Cardiac fibroblast (primary cell): ENCODE measurements at places on chromosomes 2 and 18.
A peak's percentile ranks its signal among the peaks of the same experiment; 100 is the strongest.

DNA sequence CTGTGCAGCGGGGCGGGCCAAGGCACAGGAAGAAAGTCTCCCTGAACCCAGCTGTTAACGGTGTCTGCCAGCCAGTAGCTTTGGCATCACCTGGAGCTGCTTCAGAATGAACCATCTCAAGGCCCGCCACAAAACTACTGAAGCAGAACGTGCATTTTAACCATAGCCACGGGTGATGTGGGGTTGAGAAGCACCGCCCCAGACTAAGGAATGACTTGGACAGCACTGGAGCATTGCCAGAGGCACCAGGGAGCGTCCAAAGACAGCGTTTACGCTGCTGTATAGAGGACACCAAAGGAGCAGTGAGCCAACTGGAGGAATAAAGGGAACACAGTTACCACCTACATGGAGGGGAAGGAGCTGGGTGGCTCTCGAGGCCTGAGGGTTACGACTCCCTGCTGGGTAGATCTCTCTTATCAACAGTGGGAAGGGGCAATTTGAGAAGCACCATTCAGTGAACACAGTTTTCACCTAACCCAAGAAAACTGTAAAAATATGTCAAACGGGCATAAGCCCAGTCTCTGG, 28.4 kb upstream of the LONRF2 start:
- peak; percentile 2 for DNase-seq

DNA sequence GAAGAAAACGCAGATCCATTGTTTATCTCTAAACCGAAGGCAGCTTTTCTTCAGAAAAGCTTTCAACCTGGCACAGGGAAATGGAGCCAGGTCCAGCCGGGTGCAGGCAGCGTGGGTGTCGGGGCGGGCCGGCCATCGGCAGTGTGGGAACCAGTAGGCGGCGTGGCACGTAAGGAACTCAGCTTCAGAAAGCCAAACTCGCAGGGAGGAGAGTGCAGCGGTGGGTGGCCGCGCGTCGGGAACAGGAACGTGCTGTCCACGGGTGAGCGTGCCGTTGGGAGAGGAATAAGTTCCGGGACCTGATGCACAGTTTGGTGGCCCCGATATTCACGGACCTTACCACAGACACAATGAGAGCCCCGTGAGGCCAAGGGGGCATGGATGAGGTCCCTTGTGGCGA, 270.4 kb downstream of the TWIST2 start:
- no peak for DNase-seq

DNA sequence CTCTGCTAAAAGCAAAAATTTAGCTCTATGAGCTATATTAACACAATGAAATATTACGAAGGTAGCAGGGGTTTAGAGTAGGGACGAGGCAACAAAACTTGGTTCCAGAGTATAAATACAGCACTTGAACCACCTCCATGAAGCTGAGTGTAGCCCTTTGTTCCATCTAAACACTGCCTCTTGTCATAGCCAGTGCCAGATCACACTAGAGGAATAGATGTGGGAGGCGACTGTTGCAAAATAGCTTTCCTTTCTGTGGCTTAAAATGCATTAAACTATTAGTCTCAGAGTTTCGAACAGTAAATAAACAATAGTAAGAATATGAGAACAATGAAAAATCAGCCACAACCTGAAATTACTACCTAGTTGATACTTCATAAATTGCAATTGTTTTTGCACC, 29.8 kb downstream of the PIEZO2 start:
- DNase-seq, result peak; percentile 42

DNA sequence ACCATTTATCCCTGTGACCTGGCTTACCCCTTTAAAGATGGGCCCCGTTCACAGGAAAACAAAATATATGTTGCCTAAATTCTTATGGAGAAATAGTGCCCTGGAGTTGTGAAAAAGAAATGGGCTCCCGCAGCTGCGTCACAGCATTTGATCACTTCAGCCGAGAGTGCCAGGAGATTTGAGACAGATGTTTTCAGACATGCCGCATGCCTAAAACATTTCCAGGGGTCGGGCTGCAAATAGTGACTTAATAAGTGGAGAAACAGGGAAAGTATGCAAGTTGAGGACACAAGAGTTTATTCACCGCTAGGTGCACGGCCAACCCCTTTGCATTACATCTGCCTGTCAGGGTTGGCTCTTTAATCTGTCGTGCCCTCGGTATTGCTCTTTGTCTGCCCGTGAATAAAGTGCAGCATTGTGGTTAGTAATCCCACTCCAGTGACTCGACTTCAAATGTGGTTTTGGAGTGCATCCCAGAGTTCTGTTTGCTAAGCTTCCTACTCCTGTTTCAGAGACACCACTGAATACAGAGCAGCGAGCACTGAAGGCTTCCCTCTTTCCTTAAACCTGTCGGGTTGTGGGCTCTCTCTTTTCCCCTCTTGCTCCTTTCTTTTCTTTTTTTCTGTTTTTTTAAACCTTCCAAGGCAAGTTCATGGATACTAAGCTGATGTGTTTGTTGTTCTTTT, 187.5 kb downstream of the LTBP1 start:
- peak; percentile 95 for DNase-seq

- DNase-seq, result peak; percentile 69
These were observed 186.1 kb upstream of the RAB12 start for GRCh38 chr18:8423051-8423557.

- DNase-seq, result no peak
These were observed 87.8 kb upstream of the UPP2 start for GRCh38 chr2:158013891-158014290.

GRCh38 chr2:198973181-198973580, 484.6 kb downstream of the SATB2 start:
- no peak for DNase-seq

- DNase-seq, result no peak
These were observed 83.5 kb upstream of the CDCA7 start for GRCh38 chr2:173271135-173271534.

DNA sequence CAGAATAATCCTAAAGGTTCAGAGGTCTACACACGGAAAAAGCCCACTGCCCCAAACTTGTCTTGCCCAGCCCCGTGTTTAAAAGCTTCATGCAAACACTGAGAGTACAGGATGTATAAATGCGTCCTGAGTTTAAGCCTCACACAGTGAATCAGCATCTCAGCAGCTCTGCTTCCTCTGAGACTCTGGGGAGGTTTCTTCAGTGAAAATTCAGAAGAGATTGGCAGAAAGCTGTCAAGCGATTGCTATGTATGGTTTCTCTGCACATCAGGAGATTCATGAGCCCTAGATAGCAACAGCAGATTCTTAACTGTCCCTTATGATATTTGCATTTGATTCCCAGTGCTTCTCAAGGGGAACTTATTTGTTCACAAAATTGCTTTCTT, 27.1 kb downstream of the CRACDL start:
- peak; percentile 73 for DNase-seq

DNA sequence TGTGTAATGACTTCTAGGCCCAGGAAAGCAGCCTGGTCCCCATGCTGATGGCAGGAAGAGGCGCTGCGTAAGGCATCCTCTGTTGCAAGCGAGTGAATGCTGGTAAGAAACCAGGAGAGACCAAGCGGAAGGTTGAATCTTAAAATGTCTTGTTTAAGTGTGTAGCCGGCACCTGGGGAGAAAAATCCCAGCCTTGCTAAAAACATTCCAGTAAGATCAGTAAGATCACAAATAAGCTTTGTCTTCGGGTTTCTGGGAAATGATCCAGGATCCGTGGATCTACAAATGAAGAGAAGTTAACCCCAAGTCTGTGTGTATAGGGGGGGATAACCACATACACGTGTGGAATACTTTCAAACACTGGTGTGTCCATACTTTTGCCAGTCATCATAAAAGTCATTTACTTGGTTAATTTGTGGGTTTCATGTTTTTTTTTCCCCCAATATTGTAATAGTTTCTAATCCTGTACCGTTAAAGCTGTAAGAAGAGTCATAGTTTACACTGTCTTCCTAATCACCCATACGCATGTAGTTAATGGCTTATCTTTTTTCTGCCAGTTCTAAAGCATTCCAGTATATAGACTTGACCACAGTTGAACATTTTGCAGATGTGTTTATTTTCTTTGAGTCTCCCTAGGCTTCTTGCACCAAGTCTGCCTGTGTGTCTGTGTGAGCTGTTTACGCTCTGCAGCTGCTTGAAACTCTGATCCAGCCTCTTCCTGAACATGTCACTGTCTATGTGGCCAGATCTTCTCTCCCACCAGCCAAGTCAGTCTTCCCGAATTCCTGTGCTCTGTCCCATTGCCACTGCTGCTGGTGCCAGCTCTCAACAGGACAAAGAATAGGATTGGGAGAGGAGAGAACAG, 135.9 kb upstream of the ARL4C start:
- peak; percentile 51 for DNase-seq

GRCh38 chr2:161676902-161677496, 52.8 kb downstream of the SLC4A10 start:
- no peak for DNase-seq

- DNase-seq, result no peak
These were observed 902.3 kb downstream of the MBD2 start for GRCh38 chr18:53322163-53322562.

DNA sequence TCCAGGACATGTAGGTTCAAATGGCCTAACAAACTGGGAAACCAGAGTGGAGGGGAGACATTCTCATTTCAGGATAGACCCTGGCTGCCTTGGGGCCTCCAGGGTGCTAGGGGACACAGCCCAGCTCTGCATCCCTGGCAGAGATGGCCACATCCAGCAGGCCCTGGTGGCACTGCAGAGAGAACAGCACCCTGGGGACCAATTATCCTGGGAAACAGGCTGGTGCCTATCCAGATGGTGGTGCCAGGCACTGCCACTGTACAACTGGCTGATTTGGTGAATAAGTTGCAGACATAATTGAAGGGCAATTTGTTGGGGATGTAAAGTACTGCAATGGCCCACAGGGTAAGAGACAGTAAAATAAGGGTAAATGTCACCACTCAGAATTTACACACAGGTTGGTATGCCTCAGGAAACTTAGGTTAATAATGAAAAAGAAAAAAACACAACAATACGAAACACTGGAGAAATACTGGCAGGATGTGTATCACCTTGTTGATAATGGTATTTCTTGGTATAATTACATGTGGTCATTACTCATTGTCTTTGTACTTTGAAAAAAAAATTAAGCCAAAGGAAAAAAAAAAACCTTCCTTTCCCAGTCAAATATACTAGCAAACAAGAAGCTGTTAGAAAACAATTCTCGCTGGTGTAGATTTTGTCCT, 12.8 kb upstream of the SFTPB start:
- no peak for DNase-seq

DNA sequence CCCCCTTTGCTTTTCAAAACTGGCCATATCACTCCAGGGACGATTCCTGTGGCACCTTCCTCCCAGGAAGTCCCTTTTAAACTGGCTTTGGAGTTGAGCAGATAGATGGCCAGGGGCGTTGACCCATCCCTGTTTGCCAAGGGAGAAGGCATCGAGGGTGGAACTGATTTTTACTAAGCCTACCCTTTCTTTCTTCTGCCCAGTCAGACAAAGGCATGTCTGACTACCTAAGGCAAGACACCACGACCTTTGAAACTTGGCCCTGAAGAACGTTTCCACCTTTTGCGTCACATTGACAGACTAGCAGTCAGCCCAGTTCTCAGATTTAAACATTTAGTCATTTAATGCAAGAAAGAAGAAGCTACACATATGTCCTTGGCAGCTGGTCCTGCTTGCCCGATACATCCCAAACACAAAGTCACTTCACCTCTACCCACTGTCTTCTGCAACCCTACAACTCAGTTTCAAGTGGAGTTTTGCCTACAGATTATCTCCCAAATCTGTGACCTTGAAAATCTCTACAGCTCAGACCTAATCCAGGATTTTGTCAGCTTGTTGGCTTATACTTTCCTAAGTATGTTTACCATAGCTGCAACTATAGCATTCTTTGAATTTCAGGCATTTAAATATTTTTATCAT, 102.2 kb upstream of the IL1R2 start:
- DNase-seq, result no peak

DNA sequence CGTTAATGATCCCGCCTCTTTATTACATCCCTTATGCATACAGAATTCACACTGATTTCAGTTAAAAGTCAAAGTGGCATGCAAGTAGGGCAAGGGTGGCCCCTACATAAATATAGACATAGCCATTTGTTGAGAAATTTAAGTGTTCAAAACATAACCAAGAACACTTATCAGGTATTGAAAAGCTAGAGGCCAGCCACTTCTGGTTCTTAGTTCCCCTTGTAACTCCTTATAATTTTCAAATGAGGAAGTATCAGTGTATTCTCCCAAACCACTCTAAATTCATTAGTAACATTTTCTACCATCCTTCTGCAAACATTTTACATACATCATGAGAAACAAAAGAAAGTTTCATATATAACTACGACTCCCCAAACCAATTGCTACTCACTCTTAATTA, 5.8 kb upstream of the ARL5A start:
- DNase-seq, result no peak

DNA sequence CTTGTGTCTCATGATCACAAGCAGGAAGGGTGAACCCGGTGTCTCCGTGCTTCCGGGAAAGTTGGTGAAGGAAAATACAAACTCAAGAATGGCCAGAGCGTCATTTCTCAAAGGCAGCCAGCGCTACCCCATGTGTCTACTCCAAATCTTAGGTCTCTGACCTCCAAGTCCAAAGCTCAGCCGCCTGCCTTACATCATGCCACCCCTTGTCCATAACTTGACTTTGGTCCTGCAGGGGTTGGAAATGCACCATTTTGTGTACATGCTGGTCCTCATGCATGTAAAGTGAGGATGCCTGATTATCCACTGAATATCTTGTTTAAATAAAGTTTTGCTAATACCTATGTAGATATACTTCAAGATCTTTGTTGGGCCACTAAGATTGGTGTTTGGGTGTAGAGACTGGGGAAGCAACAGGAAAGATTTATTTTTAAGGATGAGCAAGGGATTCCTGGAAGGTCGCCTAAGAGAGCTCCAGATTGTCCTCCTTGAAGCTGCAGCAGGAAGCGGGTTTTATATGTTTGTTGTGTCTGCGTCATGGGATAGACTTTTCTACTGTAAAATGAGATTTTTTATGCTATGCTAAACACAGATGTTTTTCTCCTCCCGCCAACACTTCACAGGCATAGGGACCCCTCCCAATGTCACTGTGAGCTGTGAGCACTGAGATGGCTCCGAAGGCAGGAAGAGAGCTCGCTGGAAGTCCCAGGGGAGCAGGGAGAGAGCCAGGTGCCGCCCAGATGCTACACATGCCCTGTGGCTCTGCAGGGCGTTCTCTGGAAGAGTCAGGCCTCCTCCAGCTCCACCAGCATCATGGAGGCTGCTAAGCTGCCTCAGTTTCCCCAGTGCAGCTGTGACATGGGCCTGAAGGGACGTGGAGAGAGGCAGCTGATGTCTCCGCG, 176.2 kb upstream of the HDAC4 start:
- no peak for DNase-seq
